ENCODE measurements at places on chromosomes 11 and 22. TPM values are rescaled to one million over a fixed set of nuclear protein-coding genes. Genes with fewer than 3 reads are reported as not detected.

DUSP8 gene
- 7.6 TPM for total RNA-seq

MIOX gene
- not detected for total RNA-seq

ABCC8 gene
- total RNA-seq = 0.42 TPM

SPTBN2 gene
- 1.2 TPM for total RNA-seq

GRCh38 chr22:22893891-22894739 lies 6.5 kb downstream of the IGLL5 start:
- H3K27me3 ChIP-seq = no peaks in the 10 kb centered on the region
- DNase-seq = no peak
- no peaks in the 10 kb centered on the region for H3K4me1 ChIP-seq
- H3K4me3 ChIP-seq = no peak overlapping the region
- H3K36me3 ChIP-seq = no peaks in the 10 kb centered on the region

DNA sequence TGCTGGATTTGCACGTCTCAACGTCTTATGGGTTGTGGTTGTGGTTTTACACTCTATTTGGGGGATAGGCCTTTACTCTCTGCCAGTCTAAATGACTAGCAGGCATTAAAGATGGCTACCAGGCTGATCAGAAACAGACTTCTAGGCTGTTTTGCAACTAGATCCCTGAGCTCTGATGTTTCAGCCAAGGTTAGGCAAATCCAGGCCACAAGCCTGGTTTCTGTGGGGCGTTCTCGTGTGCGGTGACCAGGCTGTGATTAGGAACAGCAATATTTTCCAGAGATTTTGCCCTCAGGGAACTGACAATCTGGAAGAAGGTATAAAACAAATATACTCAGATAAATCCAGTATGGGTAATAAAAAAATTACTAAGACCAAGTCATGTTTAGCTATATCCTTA lies 502.4 kb downstream of the INSC start:
- H3K4me1 ChIP-seq = no peaks in the 10 kb centered on the region
- no peak overlapping the region for H3K27ac ChIP-seq
- no peak for DNase-seq
- no peaks in the 10 kb centered on the region for H3K27me3 ChIP-seq

DNA sequence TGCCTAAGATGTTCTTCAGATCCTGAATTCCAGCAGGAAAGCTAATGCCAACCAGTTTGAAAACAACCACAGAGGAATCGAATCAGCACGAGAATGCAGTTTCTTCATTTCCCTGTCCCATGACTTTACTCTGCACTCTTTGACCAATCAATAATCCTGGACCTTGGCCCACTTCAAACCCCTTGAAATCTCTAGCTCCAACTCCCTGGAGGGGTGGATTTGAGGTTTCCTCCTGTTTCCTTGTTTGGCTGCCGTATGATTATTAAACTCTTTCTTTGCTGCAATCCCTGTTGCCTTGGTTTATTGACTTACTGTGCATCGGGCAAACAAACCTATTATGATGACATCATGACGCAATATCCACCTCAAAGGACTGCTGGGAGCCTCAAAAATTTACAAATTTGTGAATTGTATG lies 109.3 kb downstream of the FBXO7 start:
- H3K4me1 ChIP-seq = no peaks in the 10 kb centered on the region
- no peaks in the 10 kb centered on the region for H3K36me3 ChIP-seq
- H3K4me3 ChIP-seq = no peak overlapping the region
- no peak overlapping the region for H3K27ac ChIP-seq

GRCh38 chr11:116791002-116791812 lies 472 bp downstream of the APOA5 start:
- DNase-seq = peak; percentile 32
- peak overlapping the region; percentile 53 for H3K4me3 ChIP-seq
- no peaks in the 10 kb centered on the region for H3K27me3 ChIP-seq
- H3K27ac ChIP-seq = no peak overlapping the region
- peaks cover 26% of the 10 kb centered on the region for H3K4me1 ChIP-seq

DNA sequence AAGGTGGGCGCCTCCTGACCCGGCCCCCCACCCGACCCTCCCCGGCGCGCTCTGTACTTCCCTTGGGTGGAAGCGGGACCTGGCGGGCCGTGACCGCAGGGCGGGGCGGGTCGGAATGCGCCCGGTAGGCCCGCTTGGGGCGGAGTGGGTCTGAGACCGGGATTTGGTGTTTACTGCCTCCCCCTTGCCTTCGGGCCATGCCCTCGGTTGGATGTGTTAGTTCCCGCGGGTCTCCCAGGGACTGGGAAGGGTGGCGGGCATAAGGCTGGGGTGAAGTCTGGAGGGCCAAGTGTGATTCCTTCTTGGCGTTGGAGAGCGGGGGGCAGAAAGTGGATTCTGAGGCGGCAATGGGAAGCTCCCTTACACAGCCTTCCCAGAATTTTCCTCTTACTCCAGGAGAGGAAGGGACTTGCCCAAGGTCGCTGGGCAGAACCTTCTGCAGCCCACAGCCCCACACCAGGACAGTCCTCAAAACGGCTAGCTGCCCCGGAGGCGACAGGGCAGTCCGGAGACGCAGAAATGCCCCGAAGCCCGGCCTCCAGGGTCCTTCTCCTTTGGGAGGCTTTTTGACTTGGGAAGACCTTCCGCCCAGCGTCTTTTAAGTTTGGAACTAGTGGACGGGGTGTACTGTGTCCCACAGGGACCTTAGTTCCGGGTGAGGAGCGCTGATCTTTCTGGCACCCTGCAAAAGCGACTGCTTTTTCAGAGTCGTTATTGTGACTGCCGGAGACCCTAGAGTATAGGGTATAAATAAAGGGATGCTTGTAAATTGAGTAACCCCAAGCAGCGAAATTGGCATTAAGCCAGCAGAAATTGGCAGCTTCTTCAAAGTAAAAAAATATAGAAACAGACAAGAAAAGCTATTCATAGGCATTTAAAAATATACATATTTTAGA lies 647 bp downstream of the SWAP70 start:
- H3K36me3 ChIP-seq = no peaks in the 10 kb centered on the region
- H3K27ac ChIP-seq = peak overlapping the region; percentile 96
- peak overlapping the region; percentile 99 for H3K4me3 ChIP-seq
- DNase-seq = peak; percentile 13

DNA sequence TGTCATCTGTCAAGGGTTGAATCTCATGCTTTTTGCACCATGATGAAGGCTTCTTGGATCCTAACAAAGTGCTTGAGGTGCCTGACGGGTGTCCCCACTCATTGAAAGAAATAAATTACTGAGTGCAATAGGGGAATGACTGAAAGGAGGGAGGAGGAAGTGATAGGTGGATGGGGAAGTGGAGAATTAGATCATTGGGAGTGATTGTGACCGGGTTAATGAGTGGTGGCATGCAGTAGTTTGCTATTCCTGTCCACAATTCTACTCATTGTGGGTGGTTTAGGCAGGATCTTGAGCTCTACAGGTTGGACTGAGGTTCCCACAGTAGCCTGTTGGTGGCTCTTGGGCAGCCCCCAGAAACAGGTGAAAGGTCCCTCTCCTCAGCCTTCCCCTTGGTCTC lies 44.3 kb downstream of the THAP12 start:
- H3K4me3 ChIP-seq = no peak overlapping the region
- no peak for DNase-seq
- H3K27me3 ChIP-seq = no peaks in the 10 kb centered on the region
- no peak overlapping the region for H3K27ac ChIP-seq
- no peaks in the 10 kb centered on the region for H3K36me3 ChIP-seq

DNA sequence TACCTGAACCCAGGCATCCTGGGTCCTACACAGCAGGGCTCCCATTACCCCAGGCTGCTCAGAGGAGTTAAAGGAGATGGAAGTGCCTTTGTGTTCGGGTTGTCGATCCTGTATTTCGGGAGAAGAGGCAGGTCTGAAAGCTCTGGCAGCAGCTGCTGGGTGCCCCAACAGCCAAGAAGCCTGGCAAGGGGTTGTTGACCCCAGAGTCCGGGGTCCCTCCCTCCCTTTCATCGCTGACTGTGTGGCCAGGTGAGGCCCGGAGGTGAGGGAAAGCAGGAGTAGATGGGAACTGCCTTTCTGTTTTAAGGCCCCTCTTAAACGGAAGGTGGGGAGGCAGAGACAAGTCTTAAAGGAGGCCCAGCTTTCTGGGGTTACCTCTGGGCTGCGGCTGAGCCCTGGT lies 106.0 kb upstream of the SYT13 start:
- no peak overlapping the region for H3K27ac ChIP-seq
- peaks cover 4% of the 10 kb centered on the region for H3K4me1 ChIP-seq
- no peak overlapping the region for H3K4me3 ChIP-seq
- no peaks in the 10 kb centered on the region for H3K36me3 ChIP-seq

DNA sequence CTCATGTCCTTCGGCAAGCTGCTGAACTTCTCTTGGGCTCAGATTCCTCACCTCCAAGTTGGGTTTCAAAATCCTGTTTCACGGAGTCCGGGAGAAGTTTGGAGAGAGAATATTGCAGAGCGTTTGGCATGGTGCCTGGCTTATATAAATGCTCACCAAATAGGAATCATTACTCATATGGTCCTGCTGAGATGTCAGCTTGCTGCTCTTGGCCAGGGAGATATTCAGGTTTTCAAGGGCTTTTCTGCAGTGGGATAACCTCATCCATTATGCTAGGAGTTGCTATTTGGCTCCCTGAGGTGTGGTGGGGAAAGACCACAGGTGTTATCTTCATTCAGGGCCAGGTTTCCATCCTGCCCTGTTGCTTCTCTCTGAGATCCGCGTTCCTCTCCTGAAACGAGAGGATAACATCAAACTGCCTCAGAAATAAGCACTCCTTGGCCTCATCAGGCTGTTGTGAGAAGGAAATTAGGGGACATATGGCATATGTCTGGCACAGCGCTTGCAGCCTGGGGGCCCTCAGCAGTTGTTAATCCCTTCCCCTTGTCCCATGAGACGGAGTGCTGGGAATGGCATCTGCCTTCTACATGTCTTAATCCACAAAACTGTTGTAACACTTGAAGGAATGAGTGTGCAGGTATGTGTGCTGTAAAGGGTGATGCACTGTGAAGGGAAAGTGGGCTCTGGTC lies 29.9 kb upstream of the ACER3 start:
- no peaks in the 10 kb centered on the region for H3K27me3 ChIP-seq
- no peaks in the 10 kb centered on the region for H3K4me1 ChIP-seq
- H3K36me3 ChIP-seq = no peaks in the 10 kb centered on the region

DNA sequence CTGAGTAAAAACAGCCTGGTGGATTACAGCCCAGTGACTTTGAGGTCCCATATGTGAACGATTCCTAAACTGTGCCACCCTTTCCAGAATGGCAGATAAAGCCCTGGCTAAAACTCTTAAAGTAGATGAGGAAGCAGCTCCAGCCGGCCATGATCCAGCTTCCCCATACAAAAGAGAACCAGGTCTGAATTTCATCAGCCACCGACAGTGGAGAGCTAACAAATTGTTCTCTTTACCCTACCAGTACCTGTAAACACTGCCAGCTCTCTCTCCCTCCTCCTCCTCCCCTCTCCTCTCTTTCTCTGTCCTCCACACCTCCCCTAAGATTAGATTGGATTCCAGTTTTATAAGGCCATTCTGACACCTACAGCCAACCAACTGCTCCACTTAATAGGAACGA lies 176.9 kb downstream of the DSCAML1 start:
- H3K4me1 ChIP-seq = no peaks in the 10 kb centered on the region
- DNase-seq = no peak
- H3K4me3 ChIP-seq = no peak overlapping the region
- H3K27me3 ChIP-seq = no peaks in the 10 kb centered on the region
- H3K36me3 ChIP-seq = no peaks in the 10 kb centered on the region

GRCh38 chr22:37742376-37743171 lies 45.7 kb downstream of the TRIOBP start:
- H3K27me3 ChIP-seq = no peaks in the 10 kb centered on the region
- no peak for DNase-seq
- H3K4me3 ChIP-seq = no peak overlapping the region
- H3K4me1 ChIP-seq = peaks cover 18% of the 10 kb centered on the region

DNA sequence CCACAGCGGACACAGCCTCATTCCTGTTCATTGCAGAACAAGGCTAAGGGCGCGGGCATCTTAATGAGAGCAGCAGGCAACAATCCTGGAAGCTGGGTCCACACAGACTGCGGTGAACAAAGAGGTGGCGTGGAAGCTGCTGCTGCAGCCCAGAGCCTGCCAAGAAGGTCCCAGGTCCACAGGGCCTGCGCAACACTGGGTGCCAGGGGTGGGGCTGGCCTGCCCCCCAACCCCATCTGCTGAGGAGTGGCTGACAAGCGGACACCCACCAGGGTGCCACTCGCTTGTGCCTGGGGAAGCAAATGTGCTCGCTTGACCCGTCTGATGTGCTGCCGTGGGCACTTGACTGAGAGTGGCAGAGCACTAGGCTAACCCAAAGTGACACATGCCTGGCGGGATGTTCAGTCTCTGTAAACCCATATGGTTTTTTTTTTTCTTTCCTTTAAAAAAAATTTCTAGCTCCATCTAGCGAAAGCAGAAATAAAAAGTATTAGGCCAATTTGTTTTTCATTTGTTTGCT lies 83.2 kb upstream of the PITPNB start:
- no peaks in the 10 kb centered on the region for H3K27me3 ChIP-seq
- peaks cover 5% of the 10 kb centered on the region for H3K36me3 ChIP-seq
- no peak overlapping the region for H3K27ac ChIP-seq
- no peak overlapping the region for H3K4me3 ChIP-seq
- no peaks in the 10 kb centered on the region for H3K4me1 ChIP-seq
- no peak for DNase-seq

DNA sequence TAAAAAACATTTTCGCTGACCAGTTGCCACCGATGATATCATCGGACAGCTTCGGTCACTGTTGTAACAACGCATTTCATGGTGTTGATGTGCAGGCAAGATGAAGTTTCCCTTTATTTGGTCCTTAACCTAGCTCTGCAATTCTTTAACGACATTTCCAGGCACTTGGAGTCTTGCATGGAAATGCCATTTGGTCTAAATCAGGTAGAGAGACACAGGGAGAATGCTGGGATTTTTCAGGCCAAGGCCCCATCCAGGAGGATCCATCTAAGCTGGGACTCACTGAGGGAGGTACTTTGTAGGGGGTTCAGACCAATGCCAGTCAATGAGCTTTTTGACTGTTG lies 121.5 kb upstream of the RCN1 start:
- no peak for DNase-seq
- H3K4me1 ChIP-seq = no peaks in the 10 kb centered on the region
- no peaks in the 10 kb centered on the region for H3K27me3 ChIP-seq
- no peak overlapping the region for H3K27ac ChIP-seq

DNA sequence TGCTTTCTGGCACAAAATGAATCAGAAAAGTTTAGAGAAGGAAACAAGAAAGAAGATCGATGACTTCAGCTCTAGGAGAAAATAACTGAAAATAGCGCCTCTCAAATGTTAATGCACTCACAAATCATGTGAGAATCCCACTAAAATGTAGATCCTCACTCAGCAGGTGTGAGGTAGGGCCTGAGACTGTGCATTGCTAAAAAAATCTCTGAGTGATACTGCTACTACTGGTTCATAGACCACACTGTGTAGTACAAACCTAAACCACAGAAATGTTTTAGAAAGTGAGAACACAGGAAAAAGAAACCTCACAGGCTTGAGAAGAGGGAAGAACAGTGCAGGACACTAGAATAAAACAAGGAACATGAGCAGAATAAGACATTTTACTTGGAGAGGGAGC lies 2.0 kb downstream of the OR8D4 start:
- H3K27me3 ChIP-seq = no peaks in the 10 kb centered on the region
- H3K4me3 ChIP-seq = no peak overlapping the region
- no peak overlapping the region for H3K27ac ChIP-seq
- no peak for DNase-seq
- H3K4me1 ChIP-seq = no peaks in the 10 kb centered on the region

GRCh38 chr22:43017525-43018460 lies 2.8 kb upstream of the PACSIN2 start:
- no peak overlapping the region for H3K4me3 ChIP-seq
- H3K27me3 ChIP-seq = no peaks in the 10 kb centered on the region
- H3K4me1 ChIP-seq = peaks cover 18% of the 10 kb centered on the region
- H3K36me3 ChIP-seq = no peaks in the 10 kb centered on the region
- DNase-seq = no peak

- H3K4me1 ChIP-seq = no peaks in the 10 kb centered on the region
- H3K4me3 ChIP-seq = no peak overlapping the region
- no peak overlapping the region for H3K27ac ChIP-seq
- H3K36me3 ChIP-seq = no peaks in the 10 kb centered on the region
- DNase-seq = no peak
Measured at GRCh38 chr11:120184371-120184945, 26.4 kb upstream of the OAF start.

Data from thoracic aorta (tissue), 2 donors.